Activated CD4-positive, alpha-beta T cell treated with anti-CD3 and anti-CD28 coated beads, Interleukin-2, amount 50 U/mL, for 48 hours (primary cell): ENCODE measurements at places on chromosomes 5 and 9.

DNA sequence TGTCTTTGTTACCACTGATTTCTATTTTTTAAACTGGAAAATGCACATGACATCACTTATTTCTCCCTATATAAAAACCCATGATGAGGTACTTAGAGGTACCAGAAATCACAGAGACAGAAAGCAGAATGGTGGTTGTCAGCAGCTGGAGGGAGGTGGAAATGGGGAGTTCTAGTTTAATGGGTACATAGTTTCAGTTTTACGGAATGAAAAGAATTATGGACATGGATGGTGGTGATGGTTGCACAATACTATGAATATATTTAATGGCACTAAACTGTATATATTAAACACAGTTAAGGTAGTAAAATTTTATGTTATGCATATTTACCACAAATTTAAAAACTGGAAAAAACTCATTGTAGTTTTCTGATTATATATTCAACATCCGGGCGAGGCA lies 50.5 kb upstream of the CPEB4 start:
- no peak for DNase-seq

GRCh38 chr5:142913728-142914338 lies 143.7 kb downstream of the ARHGAP26 start:
- DNase-seq = no peak

- DNase-seq = no peak
These were observed 100.5 kb downstream of the PSAT1 start for GRCh38 chr9:78397454-78397853.

GRCh38 chr5:159440235-159440634 lies 109.9 kb upstream of the IL12B start:
- no peak for DNase-seq
